ENCODE measurements at places on chromosomes 7 and 10.

GRCh38 chr7:83486536-83486935, 162.4 kb downstream of the SEMA3E start:
- DNase-seq: no peak

DNA sequence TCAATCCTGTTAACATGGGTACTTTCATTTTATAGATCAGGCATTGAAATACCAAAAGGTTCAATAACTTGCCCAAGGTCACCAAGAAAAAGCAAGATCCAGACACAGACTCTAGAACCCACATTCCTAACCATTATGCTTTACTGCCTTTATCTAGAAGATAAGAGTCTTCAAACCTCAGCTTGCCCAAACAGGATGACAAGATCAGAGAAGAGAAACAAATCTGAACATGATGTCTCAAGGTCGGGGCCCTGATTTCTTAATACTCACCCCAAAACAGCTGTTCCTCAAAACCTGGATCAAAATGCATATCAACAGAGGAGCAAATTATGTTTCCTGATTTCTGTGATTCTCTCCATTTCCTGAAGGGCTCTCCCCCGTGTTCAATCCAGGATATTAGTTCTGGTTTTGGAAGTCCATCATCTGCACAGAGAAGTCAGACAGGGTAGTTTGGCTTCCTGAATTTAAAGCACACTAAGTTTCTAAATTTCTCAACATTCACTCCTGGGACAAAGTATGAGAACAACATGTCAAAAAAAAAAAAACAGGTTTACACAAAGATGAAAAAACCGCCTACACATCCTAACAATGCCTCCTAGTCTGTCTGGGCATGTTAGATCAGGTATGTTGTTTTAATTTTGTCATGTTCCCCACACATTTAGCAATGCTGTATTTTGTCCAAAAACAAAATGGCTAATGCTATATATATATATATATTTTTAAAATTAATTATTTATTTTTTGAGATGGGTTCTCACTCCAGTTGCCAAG, 16.2 kb downstream of the ZNF786 start:
- DNase-seq: no peak

DNA sequence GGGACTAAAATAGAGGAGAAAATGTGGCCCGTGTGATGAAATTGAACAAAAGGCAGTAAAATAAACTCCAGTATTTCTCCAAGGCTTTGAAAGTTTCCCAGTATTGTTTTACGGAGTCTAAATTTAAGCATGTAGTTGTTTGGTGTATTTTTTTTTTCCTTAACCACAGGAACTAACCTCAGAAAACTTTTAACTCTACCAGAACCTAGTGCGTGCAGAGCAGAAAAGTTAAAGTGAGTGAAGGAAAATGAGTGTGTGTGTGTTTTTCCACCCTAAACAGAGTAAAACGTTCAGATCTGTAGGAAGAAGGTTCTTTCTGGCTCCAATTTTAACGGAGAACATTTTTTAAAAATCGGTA, 812 bp downstream of the PROSER2 start:
- no peak for DNase-seq

DNA sequence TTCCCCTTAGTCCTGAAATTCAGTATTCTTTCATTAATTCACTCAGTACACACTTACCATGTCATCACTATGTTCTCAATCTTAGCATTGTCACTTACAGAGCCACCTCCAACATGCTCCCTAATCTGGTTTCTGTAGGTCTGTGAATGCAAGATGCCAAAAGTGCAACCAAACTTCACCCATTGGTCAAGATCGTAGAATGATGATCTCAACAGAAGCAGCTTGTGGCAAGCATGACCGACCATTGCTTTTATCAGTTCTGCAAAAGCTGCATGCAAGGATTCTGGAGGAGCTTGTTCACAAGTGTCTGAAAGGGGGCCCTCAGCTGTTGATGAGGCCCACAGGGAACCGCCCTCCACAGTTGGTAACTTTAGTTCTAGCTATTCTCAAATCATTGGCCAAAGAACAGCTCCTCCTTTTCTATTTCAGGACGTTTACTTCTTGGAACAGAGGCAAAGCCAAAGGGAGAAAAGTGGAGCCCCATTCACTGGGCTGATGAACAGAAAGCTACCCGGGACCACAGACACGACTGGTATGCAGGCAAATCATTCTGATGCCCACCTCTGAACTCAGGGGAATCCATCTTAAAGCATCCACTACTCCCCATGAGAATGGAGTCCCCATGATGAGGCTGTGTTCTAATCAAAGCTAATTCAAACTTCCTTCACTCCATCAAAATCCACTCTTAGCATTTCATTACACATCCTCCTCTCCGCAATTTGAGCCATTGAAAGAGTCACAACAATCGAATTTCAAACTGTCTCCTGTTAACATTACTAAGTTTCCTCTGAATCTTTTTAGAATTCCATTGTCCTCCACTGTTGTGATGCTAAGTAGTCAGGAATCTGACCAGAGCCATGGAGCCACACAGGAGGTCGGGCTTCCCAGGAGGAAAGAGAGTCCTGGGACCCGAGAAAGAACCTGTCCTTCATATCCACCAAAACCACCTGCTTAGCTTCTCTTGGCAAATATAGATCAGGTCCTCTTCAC, 13.9 kb downstream of the GRB10 start:
- no peak for DNase-seq

GRCh38 chr10:132889556-132889955, 52.8 kb downstream of the CFAP46 start:
- DNase-seq: no peak

- no peak for DNase-seq
Observed at GRCh38 chr10:43078986-43079273, 2.1 kb downstream of the RET start.

DNA sequence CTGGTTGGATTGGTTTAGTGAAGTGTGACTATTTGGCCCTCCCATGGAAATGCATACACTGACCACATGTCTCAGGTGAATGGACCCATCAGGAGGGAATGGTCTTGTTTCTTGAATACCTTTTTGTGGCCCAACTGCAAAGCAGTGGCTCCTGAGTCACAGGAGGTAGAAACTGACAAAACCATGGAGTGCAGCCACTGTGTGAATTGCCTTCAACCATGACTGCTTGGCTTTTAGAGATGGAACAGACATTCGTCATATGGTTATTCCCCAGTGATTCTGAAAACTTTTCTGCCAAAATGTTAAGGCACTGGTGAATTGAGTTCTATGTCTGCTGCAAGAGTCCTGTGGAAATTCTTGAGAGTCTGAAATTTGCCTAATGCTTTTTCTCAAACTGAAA, 64.7 kb downstream of the CDK14 start:
- DNase-seq: no peak

DNA sequence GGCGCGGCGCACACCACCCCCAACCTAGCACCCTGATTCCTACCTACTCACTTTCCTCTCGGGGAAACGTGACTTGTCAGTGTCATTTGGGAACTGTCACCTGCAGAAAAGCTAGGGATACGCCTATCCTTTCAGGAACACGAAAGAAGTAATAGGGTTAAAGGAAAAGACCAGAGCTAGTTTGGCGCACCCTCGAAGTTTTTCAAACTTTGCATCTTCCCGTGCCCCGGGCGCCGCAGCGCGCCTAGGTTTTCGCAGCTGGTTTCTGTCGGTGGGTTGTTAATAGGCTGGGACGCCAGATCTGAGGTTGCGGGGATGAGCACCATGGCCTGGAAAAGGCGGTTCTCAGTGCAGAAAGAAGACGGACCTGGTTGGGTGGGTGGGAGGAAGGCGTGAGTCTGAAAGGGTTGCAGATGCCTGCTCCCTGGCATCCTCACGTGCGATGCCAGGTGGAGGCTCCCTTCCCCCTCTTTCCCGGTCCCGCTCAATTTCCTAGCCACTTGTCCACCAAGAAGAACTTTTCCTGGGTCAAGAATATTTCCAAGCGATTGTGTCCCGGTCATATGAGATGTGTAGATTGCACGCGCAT, 568 bp upstream of the MEOX2 start:
- DNase-seq: no peak

- no peak for DNase-seq
Observed at GRCh38 chr7:70505468-70505867, 626.5 kb upstream of the GALNT17 start.

DNA sequence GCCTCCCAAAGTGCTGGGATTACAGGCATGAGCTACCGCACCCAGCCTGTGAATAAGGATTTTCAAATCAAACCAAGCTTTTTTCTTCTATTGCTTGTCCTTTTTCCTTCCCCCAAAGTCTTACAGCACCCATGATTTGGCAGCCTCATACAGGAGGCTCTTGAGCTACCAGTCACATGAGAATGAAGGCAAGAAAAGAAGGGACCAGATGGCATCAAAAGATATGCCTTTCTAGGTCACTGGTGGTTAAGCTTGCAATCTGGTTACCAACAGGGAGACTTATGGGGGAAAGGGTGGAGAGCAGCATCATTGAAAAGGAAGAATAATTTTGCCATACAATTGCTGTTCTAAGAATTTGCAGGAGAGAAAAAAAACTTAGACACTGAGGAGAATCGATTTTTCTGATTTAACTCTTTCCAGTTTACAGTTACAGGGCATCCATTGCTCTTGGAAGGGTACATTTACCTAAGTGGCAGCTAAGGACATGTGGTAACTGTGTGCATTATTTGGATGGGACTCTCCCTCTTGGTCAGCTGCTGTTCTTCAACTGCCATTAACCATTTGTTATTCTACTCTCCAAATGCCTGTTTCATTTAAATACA, 29.5 kb downstream of the SMNDC1 start:
- no peak for DNase-seq

DNA sequence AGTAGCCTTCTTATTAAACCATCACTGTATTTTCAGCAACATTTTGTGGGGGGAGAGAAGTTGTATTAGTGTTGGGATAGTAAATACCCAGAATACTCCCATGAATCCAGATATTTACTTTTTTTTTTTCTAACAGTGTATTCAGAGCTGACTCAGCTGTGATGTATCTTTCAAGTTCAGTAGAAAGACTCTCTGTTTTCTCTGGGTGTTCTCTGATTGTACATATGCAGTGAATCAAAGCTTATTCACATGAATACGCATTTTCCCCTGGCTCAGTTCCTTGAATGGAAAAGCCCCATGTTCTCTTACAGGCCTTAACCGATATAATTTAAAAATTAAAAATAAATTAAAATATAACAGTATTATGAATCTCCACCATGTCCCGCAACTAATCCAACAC, 1.3 kb downstream of the TFPI2 start:
- no peak for DNase-seq

DNA sequence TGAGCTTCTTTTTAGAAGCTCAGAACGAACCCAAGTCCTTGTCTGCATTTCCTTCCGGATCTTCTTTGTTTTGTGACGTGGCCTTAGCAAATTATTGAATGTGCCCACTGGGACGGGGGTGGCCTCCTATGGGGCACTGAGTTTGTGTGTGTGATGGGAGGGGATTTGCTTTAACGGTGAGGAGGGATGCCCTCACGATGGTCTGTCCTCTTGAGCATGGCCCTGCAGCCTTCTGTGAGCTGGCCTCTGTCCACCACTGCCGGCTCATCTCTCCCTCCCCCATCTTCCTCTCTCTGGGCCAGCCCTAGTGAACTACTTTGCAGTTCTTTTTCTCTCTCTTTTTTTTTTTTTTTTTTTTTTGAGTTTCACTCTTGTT, 62.9 kb upstream of the MKRN1 start:
- no peak for DNase-seq
